CD4-positive, alpha-beta memory T cell (primary cell): ENCODE measurements at places on chromosomes 7 and 10. TPM values are rescaled to one million over a fixed set of nuclear protein-coding genes. Genes with fewer than 3 reads are reported as not detected.

GRCh38 chr7:36182854-36183604 lies 30.0 kb downstream of the EEPD1 start:
- H3K27ac ChIP-seq = no peak overlapping the region
- no peaks in the 10 kb centered on the region for H3K36me3 ChIP-seq
- no peaks in the 10 kb centered on the region for H3K4me1 ChIP-seq
- H3K27me3 ChIP-seq = no peaks in the 10 kb centered on the region
- no peak for DNase-seq

The NRAP gene
- total RNA-seq = not detected

The NANOS1 gene
- 0.49 TPM for total RNA-seq

The HOXA13 gene
- not detected for total RNA-seq
